ENCODE measurements at places on chromosomes 11 and 22.

DNA sequence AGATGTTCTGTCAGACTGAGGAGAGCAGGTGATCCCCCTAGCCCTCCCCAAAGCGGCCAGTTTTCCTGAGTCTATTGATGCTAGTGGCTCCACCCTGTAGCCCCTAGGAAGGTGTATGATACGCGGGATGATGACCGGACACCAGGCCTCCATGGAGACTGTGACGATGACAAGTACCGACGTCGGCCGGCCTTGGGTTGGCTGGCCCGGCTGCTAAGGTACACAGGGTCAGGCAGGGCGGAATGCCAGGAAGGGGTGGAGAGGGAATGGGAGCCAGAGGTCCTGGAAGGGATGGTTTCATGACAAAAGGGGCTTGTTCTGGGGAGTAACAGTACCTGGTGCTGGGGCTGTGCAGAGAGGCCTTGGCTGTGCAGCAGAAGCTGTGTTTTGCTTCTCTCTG lies 3.2 kb downstream of the ZFPL1 start:
- DNase-seq = no peak

- no peak for DNase-seq
Measured at GRCh38 chr11:553988-554340, 6.6 kb downstream of the LMNTD2 start.

DNA sequence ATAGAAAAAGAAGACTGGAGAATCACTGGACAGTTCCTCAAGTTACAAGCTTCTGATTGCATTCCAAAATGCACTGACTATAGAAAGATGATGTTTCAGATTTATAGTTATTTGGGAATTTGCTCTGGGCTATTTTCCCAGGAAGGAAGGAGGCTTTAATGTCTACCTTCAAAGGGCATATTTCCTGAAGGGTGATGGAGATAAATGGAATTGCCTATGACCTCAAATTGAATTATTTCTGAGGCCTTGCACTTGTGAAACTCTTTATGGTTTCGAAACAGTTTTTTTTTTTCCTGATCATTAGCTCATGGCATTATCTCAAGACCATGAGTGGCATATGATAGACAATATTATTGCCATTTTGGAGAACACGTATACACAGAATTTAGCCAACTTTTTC lies 333.9 kb downstream of the METTL15 start:
- no peak for DNase-seq

GRCh38 chr11:108873941-108874340 lies 209.1 kb downstream of the DDX10 start:
- DNase-seq = no peak

- DNase-seq = no peak
Measured at GRCh38 chr11:85896876-85897275, 41.7 kb downstream of the CCDC83 start.

GRCh38 chr11:48037709-48038468 lies 57.5 kb downstream of the PTPRJ start:
- no peak for DNase-seq

DNA sequence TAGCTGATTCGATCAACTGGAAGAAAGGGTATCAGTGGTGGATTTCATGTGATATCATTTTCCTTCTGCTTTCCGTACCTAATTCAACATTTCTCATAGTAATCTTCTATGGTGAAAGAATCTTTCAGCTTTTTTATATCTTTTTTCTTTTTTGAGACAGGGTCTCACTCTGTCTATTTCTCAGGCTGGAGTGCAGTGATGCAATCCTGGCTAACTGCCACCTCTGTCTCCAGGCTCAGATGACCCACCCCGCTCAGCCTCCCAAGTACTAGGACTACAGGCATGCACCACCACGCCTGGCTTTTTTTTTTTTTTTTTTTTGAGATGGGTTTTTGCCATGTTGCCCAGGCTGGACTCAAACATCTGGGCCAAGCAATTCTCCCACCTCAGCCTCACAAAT lies 18.6 kb upstream of the CHORDC1 start:
- no peak for DNase-seq

DNA sequence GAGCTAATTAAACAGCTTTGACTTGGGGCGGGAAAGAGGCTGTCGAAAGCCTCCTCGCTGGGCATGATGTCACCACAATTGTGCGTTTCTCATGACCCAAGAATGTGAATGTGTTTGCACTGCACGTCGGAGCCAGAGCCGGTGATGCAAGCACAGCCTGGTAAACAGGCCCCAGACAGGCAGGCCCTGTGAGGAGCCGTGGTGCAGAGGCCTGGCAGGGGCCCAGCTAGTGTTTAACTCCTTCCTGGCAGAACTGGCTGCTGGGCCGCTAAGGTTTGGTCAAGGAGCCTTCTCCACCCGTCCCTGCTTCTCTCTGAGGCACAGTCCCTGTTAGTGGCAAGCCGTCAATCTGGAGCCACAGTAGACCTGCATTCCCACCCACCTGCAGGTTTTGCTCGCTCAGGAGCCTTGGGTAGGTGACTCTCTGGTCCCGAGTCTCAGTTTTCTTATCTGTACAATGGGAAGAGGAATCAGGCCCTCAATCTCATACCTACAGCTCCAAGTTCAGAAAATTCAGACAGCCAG lies 25.4 kb upstream of the SMTN start:
- no peak for DNase-seq

- DNase-seq = no peak
Measured at GRCh38 chr11:101862391-101863233, 52.2 kb upstream of the CEP126 start.
